Mesothelial cell of epicardium (in vitro differentiated cells): ENCODE measurements at places on chromosomes 6 and 20. TPM values are rescaled to one million over a fixed set of nuclear protein-coding genes. Genes with fewer than 3 reads are reported as not detected.

- H3K4me3 ChIP-seq, result no peak overlapping the region
- H3K4me1 ChIP-seq, result peaks cover 36% of the 10 kb centered on the region
- peaks cover 5% of the 10 kb centered on the region for H3K36me3 ChIP-seq
- no peak for DNase-seq
- H3K27me3 ChIP-seq, result no peaks in the 10 kb centered on the region
Observed at GRCh38 chr20:38135651-38136420, 29.2 kb downstream of the TGM2 start.

- no peak overlapping the region for H3K4me3 ChIP-seq
- no peak for DNase-seq
- H3K36me3 ChIP-seq, result no peaks in the 10 kb centered on the region
- H3K27ac ChIP-seq, result no peak overlapping the region
- peaks cover 35% of the 10 kb centered on the region for H3K4me1 ChIP-seq
Observed at GRCh38 chr20:53748176-53748575, 154.5 kb upstream of the ZNF217 start.

GRCh38 chr20:40562031-40562430, 127.0 kb downstream of the MAFB start:
- H3K27me3 ChIP-seq, result peaks cover 7% of the 10 kb centered on the region
- H3K27ac ChIP-seq, result no peak overlapping the region
- no peak overlapping the region for H3K4me3 ChIP-seq
- peaks cover 19% of the 10 kb centered on the region for H3K4me1 ChIP-seq

Gene SLC22A7
- total RNA-seq, result not detected in 3 replicates

DNA sequence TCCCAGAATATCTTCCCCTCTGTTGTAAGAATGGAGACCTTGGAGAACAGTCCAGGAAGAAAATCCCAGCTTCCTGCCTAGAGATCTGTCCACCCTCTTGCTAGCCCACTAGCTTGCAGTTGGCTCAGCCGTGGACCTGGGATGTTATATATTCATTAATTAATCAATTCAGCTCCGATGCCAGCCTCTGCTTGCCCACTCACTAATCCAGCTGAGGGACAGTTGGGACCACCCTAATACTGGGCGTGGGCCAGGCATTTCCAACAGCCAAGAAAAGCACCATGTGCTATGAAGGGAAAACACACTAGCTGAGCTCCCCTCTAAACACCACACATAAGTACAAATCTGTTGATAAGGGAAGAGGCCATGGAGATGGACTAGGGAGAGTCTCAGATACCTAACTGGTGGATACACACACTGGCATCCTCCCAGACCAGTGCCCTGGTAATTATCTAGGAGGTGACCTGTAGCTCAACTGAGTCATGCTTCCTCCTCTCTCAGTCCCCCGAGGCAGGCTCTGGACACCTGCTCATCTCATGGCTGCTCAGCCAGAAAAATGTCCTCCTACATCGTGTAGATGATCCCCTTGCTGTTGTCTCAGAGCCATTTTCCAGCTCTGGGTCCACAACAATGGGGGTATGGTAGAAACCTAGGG, 78.9 kb downstream of the ANKRD60 start:
- no peak overlapping the region for H3K4me3 ChIP-seq
- H3K36me3 ChIP-seq, result no peaks in the 10 kb centered on the region
- H3K4me1 ChIP-seq, result peaks cover 2% of the 10 kb centered on the region

- H3K4me3 ChIP-seq, result no peak overlapping the region
- DNase-seq, result no peak
- no peaks in the 10 kb centered on the region for H3K4me1 ChIP-seq
- no peak overlapping the region for H3K27ac ChIP-seq
Observed at GRCh38 chr20:43831481-43832065, 83.1 kb upstream of the TOX2 start.

GRCh38 chr20:6999381-6999780, 231.9 kb downstream of the BMP2 start:
- H3K4me3 ChIP-seq, result no peak overlapping the region
- no peak overlapping the region for H3K27ac ChIP-seq
- DNase-seq, result no peak
- H3K4me1 ChIP-seq, result peaks cover 7% of the 10 kb centered on the region
- H3K36me3 ChIP-seq, result no peaks in the 10 kb centered on the region

- H3K27me3 ChIP-seq, result no peaks in the 10 kb centered on the region
- peaks cover 24% of the 10 kb centered on the region for H3K36me3 ChIP-seq
- no peak overlapping the region for H3K27ac ChIP-seq
Observed at GRCh38 chr6:35429463-35429862, 22.7 kb upstream of the FANCE start.

Gene TMEM244
- total RNA-seq, result not detected in 3 replicates

Gene APOBEC2
- total RNA-seq, result 0.22 to 0.51 TPM (median 0.45 TPM) in 3 replicates

Gene SNAI1
- 8.5 to 9.7 TPM (median 8.9 TPM) in 3 replicates for total RNA-seq

GRCh38 chr6:142802124-142802523, 142.9 kb downstream of the HIVEP2 start:
- peaks cover 14% of the 10 kb centered on the region for H3K4me1 ChIP-seq
- H3K27ac ChIP-seq, result peak overlapping the region; percentile 19
- H3K36me3 ChIP-seq, result peaks cover 1% of the 10 kb centered on the region
- DNase-seq, result no peak

- H3K27me3 ChIP-seq, result no peaks in the 10 kb centered on the region
- H3K4me1 ChIP-seq, result peaks cover 46% of the 10 kb centered on the region
- H3K4me3 ChIP-seq, result peak overlapping the region; percentile 77
- DNase-seq, result no peak
- H3K27ac ChIP-seq, result no peak overlapping the region
Observed at GRCh38 chr6:125302840-125303511, 1.2 kb upstream of the HDDC2 start.
